ENCODE measurements at places on chromosomes 2 and 18. TPM values are rescaled to one million over a fixed set of nuclear protein-coding genes. Genes with fewer than 3 reads are reported as not detected.

DNA sequence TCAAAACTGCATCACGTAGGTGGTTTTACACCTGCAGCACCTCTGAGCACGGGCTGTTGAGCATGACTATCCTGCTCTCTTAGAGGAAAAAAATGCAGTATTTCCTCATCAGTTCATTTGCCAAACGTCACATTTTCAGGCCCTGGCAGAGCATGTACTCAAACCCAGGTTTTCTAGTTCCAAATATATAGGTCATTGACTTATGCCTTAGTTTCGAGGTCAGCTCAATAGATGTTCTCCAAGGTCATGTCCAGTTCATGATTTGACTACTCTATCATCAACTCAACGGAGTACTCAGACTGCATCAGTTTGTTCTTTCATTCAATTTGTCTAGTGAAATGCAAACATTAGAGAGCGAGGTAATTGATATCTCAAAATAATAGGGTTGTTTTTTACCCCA is 39.3 kb upstream of the STAT1 start:
- H3K4me1 ChIP-seq, result no peaks in the 10 kb centered on the region
- H3K27ac ChIP-seq, result no peak overlapping the region

DNA sequence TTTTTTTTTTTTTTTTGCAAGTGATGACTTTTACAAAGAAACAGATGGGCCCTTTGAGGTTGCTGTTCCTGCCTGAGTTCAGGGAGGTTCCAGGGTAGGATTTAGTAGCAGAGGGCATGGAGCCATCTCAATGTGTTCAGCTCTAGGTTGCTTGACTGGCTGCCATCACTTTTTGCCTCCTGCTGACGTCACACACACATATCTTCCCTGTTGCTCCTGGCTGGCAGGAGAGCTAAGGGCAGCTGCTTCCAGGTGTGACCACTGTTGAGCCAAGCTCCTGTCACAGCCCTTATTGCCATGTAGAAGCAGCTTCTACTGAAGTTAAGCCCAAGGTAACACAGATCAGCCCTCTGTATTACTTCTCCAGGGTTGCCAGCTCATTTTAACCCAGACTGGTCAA is 394.2 kb upstream of the SPRED2 start:
- no peak for DNase-seq
- no peak overlapping the region for H3K4me3 ChIP-seq
- H3K27ac ChIP-seq, result no peak overlapping the region
- no peaks in the 10 kb centered on the region for H3K4me1 ChIP-seq

Gene SOCS6
- total RNA-seq, result 19.6 TPM

Gene UGT1A8
- not detected for total RNA-seq

DNA sequence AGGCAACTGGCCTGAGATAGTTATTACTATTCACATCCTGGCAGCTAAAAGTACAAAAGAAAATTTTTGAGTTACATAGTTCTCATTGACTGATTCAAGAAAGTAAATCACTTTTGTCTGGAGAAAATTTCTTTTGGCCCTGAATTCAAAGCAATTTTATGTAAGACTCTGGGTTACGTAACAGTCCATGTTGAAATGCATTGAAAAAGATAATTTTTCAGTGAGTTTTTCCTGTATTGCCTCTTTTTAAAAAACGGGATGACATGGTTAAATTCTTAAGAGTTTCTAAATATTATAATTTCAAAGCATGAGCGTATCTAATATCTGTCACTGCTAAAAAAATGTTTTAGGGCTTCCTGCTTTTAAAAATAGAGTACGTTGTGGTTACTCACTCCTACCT is 72.7 kb downstream of the ANKRD12 start:
- H3K4me1 ChIP-seq, result no peaks in the 10 kb centered on the region
- DNase-seq, result no peak
- no peak overlapping the region for H3K4me3 ChIP-seq

DNA sequence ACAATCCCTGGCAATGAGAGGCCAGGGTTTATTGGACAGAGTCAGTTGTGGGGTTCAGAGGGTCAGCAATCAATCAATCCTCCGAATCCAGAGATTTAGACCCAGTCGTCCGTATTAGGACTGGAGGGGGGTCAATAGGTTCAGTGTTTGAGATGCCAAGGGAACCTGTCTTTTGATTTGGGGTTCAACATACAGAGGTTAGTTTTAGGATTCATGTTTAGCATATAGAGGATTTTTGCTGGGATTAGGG is 292 bp downstream of the GMPPA start:
- H3K36me3 ChIP-seq, result no peaks in the 10 kb centered on the region
- no peak overlapping the region for H3K27ac ChIP-seq
- no peak for DNase-seq
- H3K4me1 ChIP-seq, result no peaks in the 10 kb centered on the region
- peak overlapping the region; percentile 74 for H3K4me3 ChIP-seq

DNA sequence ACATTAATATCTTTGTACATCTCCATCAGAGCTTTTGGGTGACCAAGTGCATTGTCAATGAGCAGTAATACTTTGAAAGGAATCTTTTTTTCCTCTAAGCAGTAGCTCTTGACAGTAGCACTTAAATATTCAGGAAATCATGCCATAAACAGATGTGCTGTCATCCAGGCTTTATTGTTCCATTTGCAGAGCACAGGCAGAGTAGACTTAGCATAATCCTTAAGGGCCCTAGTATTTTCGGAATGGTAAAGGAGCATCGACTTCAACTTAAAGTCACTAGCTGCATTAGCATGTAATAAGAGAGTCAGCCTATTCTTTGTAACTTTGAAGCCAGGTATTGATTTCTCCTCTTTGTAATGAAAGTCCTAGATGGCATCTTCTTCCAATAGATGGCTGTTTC is 121.8 kb upstream of the CWC22 start:
- H3K36me3 ChIP-seq, result no peaks in the 10 kb centered on the region
- DNase-seq, result no peak
- no peak overlapping the region for H3K4me3 ChIP-seq
- H3K27me3 ChIP-seq, result no peaks in the 10 kb centered on the region
- H3K27ac ChIP-seq, result no peak overlapping the region
- no peaks in the 10 kb centered on the region for H3K4me1 ChIP-seq
